Esophagus squamous epithelium (tissue), 5 donors: ENCODE measurements at places on chromosomes 4 and X.

DNA sequence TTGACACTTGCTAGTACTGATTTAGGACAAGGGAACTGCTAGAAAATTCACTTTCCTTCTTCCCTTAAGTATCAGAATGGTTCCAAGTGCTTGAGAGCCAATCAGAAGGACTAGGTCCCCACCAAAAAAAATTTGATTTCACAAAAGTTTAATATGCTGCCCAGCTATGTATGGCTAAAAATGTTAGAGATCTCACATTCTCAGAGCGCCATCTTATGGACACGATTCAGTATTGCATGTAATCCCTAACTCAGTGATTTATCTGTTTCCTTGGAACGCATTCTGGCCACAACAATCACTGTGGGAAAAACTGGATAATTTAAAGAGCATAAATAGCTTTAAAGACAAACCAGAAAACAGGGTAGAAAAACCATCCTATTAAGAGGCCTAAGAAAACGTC is 255.1 kb upstream of the GPC4 start:
- DNase-seq: no peak

DNA sequence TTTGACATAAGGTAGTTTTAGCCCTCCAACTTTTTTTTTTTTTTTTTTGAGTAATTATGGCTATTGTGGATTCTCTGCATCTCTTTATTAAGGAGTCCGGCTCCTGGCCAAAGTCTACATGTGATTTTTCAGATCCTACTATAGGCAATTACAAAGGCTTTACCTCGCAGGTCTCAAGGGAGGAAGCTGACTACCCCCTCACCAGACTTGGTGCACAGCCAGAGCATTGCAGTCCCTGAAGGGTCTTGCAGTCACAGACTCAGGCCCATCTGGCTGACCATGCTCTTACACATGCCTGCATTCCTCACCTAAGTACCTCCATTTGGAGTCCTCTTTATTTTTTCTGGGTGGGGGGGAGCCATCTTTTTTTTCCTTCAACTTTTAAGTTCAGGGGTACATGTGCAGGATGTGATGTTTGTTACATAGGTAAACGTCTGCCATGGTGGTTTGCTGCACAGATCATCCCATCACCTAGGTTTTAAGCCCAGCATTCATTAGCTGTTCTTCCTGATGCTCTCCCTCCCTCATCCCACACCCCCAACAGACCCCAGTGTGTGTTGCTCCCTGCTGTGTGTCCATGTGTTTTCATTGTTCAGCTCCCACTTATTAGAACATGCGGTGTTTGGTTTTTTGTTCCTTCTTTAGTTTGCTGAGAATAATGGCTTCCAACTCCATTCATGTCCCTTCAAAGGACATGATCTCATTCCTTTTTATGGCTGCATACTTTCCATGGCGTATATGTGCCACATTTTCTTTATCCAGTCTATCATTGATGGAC is 88.4 kb upstream of the STIM2 start:
- no peak for DNase-seq

- DNase-seq: no peak
Observed at GRCh38 chrX:97402903-97403302, 519.2 kb downstream of the RPA4 start.

DNA sequence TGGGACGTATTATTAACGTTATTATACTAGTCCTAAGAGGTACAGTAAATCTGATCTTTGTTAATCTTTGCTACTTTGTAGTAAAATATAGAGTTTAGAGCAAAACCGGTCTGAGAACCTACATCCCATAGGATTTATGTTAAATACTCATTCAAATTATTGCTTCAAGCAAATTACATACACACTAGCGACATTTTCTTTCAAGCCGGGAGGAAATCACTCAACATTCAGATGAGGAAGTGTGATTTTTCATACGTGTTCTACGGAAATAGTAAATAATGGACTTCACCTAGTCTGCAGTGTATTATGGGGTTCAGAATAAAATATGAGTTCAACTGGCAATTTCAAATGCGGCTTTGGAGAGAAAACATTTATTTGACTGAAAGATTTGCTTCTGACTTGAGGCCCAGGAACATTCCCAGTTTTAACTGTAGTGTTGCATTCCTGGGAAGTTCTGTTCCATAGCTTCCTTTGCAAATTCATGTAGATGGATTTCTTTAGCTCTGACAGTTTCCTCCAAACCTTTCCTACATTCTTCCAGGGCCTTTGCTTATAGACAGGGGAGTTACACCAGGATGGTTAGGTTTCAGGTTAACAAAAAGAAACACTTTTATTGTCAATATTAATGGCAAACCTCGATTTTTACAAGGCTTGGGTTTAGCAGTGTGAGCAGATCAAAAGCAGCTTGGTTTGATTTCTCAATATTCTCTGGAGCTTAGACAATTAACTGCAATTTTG is 5.3 kb upstream of the HAND2 start:
- no peak for DNase-seq

- no peak for DNase-seq
Observed at GRCh38 chr4:118756958-118757357, 71.8 kb downstream of the METTL14 start.
